IMR-90 (cell line): ENCODE measurements at places on chromosomes 2 and 18. TPM values are rescaled to one million over a fixed set of nuclear protein-coding genes. Genes with fewer than 3 reads are reported as not detected.

DNA sequence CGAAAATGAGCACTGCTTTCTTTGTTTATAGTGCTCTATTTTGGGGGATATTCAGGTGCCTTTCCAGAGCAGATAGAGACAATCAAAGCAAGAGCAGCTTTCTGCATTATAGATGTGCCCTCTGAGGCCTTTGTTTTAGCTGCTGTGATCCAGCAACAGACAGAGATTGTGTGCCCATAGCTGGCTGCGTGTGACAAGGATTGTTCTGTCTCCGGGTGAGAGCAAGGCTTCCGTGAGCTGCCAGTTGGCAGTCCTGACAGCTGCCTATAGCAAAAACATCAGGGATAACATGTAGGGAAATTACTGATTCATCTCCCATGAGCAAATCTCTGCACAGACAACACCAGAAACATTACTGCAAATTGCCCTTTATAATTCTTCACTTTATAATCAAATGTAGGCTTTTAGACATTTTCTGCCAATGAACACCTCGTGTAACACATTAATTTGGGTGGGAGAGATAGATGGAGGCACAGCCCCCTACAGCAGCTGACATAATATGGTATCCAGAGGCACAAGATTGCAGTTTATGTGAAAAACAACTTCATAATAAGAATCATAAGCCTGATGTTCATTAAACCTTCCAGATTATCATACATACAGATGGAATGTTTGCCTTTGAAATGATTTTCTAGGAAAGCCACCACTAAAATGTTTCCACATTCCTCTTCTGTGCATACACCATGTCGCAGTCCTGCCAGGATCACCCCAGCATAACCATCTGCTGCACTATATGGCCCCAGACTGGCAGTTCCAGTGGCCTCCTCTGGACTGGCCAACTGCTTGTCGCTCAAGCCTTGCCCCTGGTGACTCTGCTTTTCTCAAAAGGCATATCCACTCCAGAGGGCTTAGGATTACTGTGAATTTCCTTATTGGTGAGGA is 131.2 kb downstream of the TRIB2 start:
- no peak for DNase-seq

GRCh38 chr2:85750587-85751575 is 2.9 kb upstream of the ATOH8 start:
- DNase-seq: peak; percentile 58

DNA sequence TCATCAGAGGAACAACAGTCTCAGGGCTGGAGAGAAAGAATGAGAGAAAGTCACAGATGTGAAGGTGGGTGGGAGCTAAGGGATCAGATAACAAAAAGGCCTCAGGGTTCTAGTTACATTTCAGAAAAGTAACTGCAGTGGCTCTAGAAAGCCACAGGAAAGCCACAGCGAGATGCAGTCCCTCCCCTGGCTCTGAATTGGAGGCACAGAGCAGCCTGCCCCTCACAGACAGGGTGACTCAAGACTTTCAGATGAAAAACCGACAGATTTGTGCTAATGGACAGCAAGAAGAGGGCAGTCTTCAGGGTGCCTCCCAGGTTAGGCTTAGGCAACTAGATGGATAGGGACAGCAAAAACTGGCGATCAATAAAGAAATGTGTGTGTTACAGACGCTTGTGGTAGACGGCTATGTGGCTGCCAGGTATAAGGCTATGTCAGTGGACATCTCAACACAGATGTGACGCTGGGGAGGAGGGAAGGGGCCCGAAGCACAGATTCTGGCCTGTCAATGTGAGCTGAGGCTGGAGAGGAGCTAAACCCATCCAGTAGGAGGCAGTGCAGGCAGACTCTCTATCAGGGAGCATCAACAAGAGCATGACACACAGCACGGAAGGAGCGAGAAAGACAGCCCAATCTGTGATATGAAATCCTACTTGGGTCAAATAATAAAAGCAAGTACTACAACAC is 26.2 kb downstream of the UNC50 start:
- no peak for DNase-seq

- no peak for DNase-seq
Measured at GRCh38 chr2:44237221-44237620, 38.1 kb upstream of the SLC3A1 start.

- DNase-seq: peak; percentile 7
Measured at GRCh38 chr2:142769761-142770160, 107.7 kb upstream of the KYNU start.

DNA sequence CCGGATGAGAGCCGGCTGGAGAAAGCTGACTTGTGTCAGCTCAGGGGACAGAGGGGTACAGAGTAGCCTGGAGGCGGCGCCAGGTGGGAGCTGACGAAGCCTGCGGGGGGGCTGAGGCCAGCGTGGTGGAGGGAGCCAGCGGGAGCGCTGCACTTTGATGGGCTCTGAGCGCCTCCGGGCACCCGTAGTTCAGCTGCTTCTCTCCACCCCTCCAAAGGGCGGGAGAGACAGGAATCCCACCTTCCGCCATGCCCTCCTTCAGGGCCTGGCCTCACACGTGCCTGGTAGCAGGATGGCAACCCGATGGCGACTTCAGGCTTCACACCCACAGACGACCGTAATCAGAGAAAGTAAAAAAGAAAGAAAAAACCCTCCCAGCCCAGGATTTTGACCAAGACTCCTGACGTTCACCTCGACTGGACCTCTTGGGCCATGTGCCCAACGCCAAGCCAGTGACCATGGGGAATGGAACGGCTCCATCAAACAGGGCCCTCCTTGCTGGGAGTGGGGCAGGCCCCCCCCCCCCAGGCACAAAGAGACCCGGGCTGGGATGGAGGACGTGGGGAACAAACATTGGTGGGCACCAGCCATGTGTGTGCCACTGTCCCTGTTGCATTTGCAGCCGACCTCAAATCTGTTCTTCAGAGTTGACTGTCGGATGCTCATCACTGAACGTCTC is 60.7 kb upstream of the ASAP2 start:
- DNase-seq: no peak

- DNase-seq: no peak
Measured at GRCh38 chr2:230865307-230865765, 594 bp downstream of the ITM2C start.

- DNase-seq: no peak
Measured at GRCh38 chr2:167380555-167380954, 492.3 kb downstream of the XIRP2 start.

GRCh38 chr2:46136481-46136880 is 160.7 kb upstream of the EPAS1 start:
- DNase-seq: no peak

- no peak for DNase-seq
Measured at GRCh38 chr2:62706721-62707521, 1.4 kb downstream of the EHBP1 start.

DNA sequence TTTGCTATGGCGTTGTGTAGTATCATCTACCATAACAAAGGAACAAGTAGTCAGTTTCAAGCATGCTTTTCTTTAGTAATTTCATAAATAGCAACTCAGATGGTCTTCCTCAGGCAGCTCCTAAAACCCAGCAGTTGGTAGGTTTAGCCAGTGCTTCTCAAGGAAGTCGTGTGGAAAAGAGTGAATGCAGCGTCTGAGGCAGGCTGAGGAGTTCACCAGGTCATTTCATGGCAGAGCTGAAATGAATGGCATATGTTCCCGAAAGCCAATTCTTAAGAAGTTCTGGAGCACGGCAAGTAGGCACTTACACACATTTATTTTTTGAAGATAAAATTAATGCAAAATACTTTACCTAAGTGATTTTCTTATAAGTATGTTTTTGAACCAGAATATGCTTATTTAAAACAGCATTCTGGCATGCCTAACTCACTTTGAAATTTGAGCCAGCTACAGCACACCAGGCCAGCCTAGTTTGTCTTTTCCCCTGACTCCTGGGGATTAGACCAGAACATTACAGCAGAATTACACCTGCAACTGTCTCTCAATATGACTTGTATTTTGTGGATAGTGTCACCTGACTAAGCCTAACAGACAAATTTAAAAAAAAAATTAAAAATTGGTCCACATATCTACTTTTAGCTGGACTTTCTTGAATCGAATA is 62.2 kb downstream of the OSBPL6 start:
- DNase-seq: peak; percentile 28

GRCh38 chr2:22494156-22494555 is 890.8 kb upstream of the KLHL29 start:
- DNase-seq: no peak

DNA sequence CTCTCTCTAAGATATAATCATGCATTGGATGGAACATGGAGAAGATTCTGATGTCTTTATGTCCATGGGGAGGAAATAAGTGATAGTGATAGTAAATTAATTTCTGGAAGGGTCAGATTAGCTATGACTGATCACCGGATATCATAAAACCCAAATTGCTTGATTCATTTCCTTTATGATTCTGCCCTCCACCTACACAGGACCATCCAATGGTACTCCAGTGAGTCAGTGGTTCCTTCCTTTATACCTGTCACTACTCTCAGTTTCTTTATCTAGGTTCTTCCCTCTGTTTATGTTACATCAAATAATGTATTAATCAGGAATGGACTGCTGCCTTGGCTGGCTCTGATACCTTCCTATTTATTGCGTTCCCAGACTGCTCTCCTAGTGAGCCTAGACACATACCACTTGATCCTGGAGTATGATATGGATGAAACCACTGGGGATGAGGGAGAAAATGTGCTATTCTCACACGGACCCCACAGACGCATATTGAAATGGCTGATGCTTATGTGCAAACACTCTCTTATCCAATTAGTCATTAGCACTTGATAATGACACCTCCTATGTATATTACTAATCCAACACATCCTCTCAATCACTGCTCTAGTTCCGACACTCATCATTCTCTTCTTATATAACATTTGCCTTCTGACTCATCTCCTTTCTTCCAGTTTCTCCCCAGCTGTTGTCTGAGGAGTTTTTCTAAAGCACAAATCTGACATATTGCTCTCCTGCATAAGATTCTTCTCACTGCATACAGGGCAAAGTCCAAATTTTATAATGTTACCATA is 315.6 kb downstream of the INSIG2 start:
- no peak for DNase-seq

GRCh38 chr18:72119082-72119481 is 425.1 kb downstream of the CBLN2 start:
- no peak for DNase-seq

GRCh38 chr2:196278491-196278911 is 107.1 kb upstream of the STK17B start:
- peak; percentile 91 for DNase-seq

DNA sequence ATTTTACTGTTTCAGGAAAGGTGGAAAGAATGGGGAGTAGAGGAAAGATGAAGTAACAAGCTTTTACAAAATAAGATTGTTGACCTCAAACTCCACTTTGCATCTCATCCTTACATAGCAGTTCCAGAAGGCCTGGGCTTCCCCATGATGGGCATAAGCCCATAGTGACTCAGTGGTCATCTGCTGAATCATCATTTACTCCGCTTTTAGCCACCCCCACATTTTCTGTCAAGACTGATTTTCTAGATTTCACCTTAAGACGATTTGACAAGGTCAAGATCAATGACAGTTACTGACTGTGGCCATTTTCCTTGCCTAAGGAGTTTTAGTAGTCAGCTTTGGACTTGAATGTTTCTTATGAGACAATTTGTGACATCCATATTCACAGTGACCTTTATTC is 49.4 kb downstream of the PLEKHM3 start:
- DNase-seq: no peak

DNA sequence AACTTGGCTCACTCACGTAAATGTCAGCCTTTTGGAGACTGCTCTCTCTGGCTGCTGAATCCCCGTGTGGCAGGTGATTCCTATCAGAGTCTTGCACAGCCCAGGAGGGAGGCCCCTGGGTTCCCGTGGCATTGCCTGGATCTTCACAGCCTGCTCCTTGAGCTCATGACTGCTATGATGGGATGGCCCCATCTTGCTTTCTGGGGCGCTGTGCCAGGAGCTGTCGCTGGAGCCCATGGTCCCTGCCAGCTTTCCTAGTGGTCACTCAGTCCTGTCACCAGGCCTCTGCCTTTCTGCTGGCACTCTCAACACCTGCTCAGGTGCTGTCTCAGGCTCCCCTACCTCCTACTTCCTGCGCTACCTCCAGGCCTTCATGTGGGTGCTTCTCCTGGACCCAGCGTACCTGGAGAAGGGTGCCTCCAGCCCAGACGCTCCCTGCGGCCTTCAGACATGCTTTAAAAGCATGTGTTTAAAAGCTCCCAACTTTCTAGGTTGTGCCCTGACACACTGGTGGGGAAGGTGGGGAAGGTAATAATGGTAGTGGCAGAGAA is 110.1 kb downstream of the MCFD2 start:
- no peak for DNase-seq

GRCh38 chr2:108611021-108611420 is 76.8 kb downstream of the LIMS1 start:
- no peak for DNase-seq

CLHC1 gene
- total RNA-seq: 2.3 and 4.7 TPM in 2 replicates

CDCA7 gene
- 11.4 and 12.0 TPM in 2 replicates for total RNA-seq

PIEZO2 gene
- 3.3 and 4.1 TPM in 2 replicates for total RNA-seq

UBXN4 gene
- 49.1 and 64.7 TPM in 2 replicates for total RNA-seq

BMP10 gene
- not detected in 2 replicates for total RNA-seq

CFAP210 gene
- total RNA-seq: not detected in 2 replicates

NCKAP1 gene
- 160 and 188 TPM in 2 replicates for total RNA-seq

TDRD15 gene
- total RNA-seq: not detected in 2 replicates

AP1S3 gene
- total RNA-seq: 2.5 and 5.8 TPM in 2 replicates
